Fibroblast of pulmonary artery (primary cell): ENCODE measurements at places on chromosomes 7 and 10.

DNA sequence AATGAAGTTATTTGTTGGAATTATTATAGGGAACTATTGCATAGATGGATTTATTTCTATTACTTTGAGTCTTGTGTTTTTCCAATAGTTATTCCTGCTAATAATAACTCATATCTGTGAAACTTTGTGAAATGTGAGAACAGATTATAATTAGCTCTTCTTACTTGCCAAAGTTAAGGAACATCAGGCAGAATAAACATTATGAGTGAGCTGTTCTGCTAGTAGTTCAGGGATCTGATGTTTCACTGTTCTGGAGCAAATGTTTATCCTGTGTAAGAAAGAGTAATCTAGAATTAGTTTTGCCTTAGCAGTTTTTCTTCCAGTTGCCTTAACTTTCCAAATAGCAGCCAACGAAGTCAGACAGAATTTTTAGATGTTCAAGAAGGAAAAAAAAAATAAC is 245.2 kb upstream of the PLXDC2 start:
- DNase-seq, result no peak

- DNase-seq, result peak; percentile 2
These were observed 20.9 kb downstream of the TEX36 start for GRCh38 chr10:125661941-125662515.

DNA sequence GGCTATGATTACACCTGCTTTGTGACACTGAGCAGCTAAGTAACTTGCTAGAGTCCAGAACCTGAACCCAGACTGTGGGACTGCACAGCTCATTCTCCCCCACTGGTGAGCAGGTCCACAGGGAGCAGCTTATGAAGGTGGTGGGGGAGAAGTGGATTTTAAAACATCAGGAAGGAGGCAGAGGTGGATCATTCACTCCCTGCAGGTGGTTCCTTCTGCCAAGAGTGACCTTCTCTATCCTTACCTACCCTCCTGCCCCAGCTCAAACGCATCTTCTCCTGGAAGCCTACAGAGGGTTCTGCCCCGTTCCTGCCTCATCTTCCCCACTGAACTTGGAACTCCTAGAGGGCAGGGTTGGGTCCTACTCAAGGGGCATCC is 539 bp upstream of the FAM241B start:
- no peak for DNase-seq

DNA sequence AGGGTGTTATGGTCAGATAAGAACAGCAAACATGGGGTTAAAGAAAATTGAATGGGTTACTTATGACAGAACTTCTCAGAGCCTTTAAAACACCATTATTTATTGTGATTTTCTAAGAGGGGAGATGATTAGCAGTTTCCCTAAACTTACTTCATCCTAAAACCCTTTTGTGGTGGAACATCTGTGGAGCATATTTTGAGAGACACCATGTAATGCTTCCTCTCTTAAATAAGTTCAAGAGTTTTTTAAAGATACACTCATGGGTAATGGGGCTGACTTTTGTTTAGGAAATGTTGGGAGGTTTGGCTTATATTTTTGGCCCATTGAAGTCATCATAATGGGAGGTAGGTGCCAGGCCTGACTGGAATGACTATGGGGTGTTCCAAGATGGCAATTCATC is 8.4 kb upstream of the PDCD4 start:
- DNase-seq, result no peak

DNA sequence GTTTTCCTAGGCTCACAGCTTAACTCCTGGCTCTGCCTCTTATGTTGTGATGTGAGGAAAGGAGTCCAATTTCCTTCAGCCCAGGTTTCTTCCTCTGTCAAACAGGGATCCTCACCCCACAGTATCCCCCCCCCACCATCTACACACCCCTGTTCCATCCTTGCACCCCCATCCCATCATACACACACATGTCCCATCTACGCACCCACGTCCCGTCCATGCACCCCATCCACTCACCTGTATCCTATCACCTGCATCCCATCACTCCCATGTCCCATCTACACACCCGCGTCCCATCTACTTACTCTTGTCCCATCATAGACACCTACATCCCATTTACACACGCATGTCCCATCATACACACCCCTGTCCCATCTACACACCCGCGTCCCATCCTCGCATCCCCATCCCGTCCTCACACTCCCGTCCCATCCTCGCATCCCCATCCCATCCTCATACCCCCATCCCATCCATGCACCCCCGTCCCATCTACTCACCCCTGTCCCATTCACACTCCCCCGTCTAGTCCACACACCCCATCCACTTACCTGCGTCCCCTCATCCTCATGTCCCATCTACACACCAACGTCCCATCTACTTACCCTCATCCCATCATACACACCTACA is 117.3 kb downstream of the TRRAP start:
- no peak for DNase-seq

DNA sequence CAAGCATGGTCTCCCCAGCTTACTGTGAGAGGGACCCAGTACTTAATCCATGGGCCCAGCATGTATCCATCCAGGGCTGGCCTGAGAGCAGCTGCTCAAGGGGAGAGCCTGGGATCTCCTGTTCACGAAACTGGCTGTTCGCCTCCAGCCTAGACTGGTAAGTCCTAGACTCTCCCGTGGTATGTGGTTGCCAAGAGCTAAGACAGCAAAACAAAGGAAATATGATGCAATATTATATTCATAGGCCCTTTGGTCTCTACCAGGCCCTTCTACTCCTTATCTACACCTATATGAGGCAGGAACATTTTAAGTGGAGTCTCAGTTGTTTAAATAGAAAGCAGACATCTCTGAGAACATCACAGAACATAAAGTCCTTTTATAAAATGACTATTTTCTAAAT is 28.9 kb upstream of the STK17A start:
- peak; percentile 83 for DNase-seq

DNA sequence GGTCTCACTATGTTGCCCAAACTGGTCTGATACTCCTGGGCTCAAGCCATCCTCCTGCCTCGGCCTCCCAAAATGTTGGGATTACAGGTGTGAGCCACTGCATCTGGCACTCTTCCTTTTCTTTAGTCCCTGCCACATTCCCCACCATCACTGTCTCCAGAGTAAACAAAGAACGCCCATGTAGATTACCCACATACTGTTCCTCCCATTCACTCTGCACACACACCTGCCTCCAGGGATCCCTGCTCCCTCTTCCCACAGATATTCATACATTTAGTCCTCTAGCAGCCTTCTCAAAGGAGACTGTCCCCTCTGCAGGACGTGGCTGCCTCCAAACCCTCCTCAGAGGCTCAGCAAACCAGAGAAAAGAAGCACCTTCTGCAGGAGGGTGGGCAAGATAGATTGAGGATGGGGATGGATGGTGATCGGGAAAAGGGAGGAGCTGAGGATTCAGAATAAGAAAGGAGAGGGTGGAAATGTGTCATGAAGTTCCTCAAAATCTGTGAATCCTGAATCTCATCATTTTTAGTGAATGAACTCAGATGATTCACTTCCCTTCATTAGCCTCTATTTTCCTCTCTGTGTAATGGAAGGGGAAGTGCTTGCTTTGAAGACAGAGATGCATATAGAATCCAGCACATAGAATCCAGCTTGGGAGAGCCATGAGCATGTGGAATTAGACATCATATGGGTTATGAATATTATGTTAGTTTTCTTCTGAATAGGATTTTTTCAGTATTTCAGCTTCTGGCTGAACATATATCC is 5.5 kb upstream of the PLAU start:
- no peak for DNase-seq

DNA sequence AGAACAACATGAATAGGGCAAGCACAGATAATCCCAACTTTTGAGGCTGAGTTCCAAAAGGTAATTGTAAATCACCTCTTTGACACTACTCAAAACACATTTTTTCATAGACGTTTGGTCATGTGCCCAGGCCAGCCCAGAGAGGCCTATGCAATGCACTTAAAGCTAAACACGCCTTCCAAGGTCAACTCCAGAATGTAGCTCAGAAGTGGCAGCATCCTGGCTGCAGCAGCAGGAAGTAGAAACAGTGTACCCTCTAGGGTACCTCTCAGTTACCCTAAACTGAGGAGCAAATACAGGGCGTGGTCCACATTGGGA is 58.7 kb downstream of the OSBPL3 start:
- no peak for DNase-seq

DNA sequence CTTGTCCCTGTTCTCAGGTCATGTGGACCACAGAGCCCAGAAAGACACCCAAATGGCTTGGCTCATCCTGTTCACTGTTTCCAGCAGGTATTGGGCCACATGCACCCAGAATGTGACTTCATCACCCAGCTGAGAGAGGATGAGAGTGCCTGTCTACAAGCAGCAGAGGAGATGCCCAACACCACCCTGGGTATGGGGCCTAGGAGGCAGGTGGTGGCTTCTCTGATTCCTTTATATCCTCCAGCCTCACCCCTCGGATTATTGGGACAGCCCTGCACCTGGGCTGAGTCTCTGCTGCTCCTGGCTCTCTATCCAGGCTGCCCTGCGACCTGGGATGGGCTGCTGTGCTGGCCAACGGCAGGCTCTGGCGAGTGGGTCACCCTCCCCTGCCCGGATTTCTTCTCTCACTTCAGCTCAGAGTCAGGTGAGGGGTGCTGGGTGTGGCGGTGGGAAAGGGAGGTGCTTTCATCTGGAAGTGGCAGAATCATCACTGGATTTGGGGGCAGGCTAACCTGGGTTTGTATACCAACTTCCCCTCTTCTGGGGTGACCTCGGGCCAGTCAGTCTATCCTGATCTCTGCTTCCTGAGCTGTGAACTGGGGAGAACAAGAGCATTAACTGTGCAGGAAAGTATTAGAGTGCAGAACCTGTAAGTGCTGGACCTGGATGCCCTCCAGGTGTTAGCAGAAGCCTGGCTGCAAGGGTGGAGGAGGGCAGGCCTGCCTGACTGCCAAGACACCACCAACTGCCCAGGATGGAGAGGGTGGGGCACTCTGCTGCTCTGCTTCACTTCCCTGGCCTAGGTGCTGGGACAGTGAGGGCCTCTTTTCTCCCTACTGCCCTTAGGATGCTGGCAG is 5.2 kb downstream of the GHRHR start:
- no peak for DNase-seq

DNA sequence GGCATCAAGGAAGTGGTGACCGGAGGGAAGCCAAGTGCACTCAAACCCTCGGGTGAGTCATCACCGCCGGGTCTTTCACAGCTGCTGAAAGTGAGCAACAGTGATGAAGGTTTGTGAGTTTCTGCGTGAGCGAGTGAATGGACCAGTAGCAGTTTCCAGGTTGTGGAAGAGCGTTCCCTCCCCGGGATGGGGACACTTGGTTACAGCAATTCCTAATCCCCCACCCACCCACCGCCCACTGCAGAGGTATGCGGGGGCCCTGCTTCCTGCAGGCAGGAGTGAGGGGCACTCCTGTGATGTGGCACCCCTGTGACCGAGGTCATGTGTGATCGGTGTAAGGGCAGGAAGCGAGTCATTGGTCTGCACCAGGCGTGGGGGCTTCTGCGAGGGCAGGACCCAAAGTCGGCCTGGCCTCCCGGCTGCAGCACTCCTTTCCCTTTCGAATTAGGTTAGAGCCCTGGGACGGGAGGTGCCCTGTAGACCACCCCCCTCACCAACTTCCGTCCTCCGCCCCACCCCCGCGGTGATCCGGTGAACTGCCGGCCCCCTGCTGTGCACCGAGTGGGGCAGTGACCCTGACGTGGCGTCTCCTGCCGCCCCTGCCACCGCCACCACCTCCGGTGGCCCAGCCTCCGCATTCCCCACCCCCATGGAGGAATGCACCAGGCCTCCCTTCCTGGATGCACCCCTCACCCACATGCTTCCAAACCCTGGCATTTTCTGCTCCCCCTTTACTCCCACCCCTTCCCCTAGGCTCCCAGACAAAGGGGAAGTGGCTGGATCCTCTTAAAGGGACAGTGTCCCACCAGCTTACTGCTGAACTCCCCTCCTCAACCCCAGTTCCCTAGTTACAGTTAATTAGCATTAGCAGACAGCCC is 10.9 kb downstream of the LIMK1 start:
- DNase-seq, result peak; percentile 86

- DNase-seq, result no peak
These were observed 21.0 kb upstream of the CSGALNACT2 start for GRCh38 chr10:43117031-43117776.

DNA sequence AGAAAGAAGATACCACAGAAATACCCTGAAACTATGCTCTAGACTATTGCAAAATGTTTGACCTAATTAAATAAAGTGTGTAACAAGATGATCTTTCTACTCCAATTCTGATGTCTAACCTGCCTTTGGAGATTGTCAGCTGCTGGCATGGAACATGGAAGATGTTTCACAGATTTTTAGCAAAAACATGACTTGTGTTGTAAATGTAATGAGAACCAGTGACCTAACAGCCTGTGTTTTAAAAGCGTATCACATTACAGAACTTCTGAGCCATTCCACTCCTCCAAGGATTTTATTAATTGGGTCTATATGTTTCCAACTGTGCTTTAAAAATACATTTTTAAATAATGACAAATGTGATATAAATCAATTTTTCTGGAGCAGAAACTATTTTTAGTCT is 526.3 kb upstream of the SEMA3D start:
- no peak for DNase-seq

DNA sequence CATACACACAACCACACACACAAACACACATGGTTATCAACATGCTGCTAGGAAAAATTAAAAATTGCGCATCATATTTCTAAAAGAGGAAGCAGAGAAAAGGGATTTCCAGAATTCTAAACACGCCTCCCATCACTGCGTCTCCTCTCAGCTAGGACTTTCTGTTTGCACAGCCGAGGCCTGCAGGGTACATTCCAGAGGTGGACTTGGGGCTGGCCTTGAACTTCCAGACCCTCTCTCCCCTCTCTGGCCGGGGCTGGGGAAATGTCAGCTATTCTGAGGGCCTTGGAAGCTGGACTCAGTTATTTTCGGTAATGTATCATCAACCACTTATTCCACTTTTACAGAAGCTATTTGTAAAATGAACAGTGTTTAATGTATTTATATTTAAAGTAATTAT is 168.7 kb downstream of the GALNT17 start:
- DNase-seq, result no peak

- no peak for DNase-seq
These were observed 22.3 kb downstream of the SLC26A4 start for GRCh38 chr7:107682886-107683285.
